PC-3 (cell line): ENCODE measurements at places on chromosomes 6 and 20.

DNA sequence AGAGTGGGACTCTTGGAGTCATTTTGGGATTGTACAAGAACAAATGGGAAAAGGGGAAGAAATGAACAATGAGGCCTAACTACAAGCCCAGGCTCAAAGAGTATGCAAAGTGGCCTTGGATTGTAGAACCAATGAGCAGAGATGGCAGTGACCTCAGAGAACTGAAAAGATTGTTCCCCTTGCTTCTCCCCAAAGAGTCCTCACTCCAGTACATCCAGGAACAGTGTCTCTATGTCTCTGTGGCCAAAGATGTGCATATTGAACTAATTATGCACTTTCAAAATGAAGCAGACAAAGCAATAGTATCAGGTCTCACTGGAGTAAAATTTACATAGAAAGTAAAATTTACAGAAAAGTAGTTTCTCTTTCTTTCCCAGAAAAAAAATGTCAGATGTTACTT is 81.0 kb downstream of the SMLR1 start:
- no peak for DNase-seq

GRCh38 chr6:143164565-143165105 is 103.9 kb downstream of the AIG1 start:
- DNase-seq, result no peak

DNA sequence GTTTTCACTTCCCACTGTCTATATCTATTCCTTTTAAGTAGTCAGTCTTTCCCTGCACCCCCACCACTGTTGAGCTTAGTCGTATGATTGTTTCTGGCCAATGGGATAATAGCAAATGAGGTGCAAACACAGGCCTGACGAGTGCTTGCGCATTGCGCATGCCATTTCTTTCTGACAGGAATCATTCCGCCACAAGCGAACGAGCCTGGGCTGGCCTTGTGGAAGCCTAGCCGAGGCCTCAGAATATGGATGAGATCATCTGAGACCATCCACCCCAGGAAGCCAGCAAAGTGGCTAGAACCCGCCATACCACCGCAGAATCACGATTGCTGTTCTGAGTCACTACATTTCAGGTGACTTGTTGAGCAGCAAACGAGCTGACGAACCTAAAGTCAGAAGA is 52.2 kb upstream of the PRL start:
- DNase-seq, result no peak

GRCh38 chr6:74733830-74734620 is 471.8 kb downstream of the COL12A1 start:
- DNase-seq, result no peak

DNA sequence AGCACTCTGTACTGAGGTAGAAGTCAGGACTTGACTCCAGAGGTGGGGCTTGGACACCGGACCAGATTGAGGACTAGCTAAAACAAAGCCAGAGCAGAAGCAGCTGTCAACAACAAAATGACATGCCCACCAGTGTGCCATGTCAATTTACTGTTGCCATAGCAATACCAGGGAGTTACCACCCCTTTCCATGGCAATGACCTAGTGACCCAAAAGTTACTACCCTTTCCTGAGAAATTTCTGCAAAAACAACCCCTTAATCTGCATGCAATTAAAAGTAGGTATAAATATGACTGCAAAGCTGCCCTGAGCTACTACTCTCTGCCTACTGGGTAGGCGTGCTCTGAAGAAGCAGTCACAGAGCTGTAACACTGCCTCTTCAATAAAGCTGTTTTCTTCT is 21.0 kb downstream of the MAP3K5 start:
- DNase-seq, result no peak
